ENCODE measurements at places on chromosomes 6 and 20. TPM values are rescaled to one million over a fixed set of nuclear protein-coding genes. Genes with fewer than 3 reads are reported as not detected.

The ISM1 gene
- total RNA-seq, result not detected

The OR12D3 gene
- not detected for total RNA-seq

The ZC3H12D gene
- total RNA-seq, result not detected

The SNX21 gene
- total RNA-seq, result 88.4 TPM

The E2F3 gene
- 4.8 TPM for total RNA-seq

The CNKSR3 gene
- 2.4 TPM for total RNA-seq

All from GM23248 (cell line).